ENCODE measurements at places on chromosomes 6 and 20. TPM values are rescaled to one million over a fixed set of nuclear protein-coding genes. Genes with fewer than 3 reads are reported as not detected.

DNA sequence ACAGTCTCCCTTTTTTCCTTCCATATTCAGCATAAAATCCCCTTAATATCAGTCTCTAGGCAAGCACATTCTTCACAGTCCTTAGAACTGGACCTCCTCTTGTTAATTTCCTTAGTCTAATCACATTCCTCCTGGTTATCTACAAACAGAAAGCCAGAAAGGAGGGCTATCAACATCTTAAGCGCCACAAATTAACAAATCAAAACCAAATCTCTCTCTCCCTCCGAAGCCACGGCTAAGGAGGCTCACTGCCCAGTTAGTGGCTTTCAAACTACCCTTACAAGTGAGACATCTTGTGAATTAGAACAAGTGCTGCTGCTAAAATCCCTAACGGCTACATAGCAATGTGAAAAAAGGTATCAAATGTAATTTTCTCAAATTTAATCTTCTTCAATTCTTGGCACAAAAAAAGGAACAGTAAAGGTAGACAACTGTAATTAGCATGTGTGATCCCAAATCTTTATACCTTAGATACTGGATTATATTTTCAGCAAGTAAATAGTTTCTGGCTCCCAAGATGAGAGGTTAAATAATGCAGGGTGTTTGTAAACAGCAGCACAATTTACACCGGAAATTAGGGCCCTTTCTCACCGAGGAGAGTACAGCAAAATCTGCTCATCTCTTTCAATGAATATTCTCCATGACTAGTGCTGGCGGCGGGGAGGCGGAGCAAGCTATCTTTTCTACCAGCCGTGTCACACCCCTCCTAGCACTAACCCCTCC is 1.4 kb upstream of the TRIM39 start:
- peak; percentile 65 for DNase-seq

The SUMO4 gene
- polyA plus RNA-seq = 0.39 TPM

DNA sequence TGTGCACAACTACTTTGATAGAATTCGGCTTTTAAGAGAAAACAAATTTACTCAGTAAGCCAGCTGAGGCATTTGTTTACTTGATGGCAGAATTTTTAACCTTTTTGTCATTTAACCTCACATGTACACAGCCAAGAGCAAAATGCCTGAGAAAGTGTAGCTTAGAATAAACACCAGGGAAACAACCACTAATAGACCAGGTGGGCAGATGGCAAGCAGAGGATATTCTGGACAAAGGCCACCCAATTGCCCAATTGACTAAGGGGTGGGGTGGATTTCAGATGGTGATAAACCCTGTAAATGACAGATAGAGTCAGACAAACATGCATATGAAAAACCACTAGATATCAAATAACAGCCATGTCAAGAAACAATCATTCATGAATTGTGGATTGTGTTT is 190.7 kb upstream of the FBXL4 start:
- DNase-seq = no peak

The IPCEF1 gene
- polyA plus RNA-seq = 5.5 TPM

- DNase-seq = no peak
Observed at GRCh38 chr6:25392372-25392771, 113.2 kb downstream of the CARMIL1 start.

- no peak for DNase-seq
Observed at GRCh38 chr6:100446115-100447080, 18.3 kb downstream of the SIM1 start.

The WFDC10B gene
- polyA plus RNA-seq = not detected

The OR12D3 gene
- not detected for polyA plus RNA-seq

The ZSCAN23 gene
- 4.2 TPM for polyA plus RNA-seq

GRCh38 chr20:57223648-57224489 is 42.6 kb downstream of the BMP7 start:
- no peak for DNase-seq

DNA sequence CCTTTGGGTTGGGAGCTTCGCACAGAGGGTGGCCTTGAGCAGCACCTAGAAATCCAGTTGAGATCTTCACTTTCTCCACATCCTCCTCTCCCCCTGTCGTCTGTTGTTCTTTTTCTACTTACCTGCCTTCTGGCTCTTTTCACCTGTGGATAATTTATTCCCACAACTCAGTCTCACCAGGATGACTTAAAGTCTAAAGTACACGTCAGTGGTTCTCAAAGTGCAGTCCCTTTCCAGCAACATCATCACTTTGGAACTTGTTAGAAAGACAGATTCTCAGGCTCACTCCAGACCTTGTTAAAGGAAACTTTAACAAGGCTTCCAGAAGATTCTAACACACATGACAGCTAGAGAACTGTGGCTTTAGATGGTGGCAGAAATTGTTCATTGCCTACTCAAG is 27.7 kb upstream of the BCAS1 start:
- no peak for DNase-seq

Data from sigmoid colon (tissue), 7 donors.